ENCODE measurements at places on chromosomes 1 and 21. TPM values are rescaled to one million over a fixed set of nuclear protein-coding genes. Genes with fewer than 3 reads are reported as not detected.

DNA sequence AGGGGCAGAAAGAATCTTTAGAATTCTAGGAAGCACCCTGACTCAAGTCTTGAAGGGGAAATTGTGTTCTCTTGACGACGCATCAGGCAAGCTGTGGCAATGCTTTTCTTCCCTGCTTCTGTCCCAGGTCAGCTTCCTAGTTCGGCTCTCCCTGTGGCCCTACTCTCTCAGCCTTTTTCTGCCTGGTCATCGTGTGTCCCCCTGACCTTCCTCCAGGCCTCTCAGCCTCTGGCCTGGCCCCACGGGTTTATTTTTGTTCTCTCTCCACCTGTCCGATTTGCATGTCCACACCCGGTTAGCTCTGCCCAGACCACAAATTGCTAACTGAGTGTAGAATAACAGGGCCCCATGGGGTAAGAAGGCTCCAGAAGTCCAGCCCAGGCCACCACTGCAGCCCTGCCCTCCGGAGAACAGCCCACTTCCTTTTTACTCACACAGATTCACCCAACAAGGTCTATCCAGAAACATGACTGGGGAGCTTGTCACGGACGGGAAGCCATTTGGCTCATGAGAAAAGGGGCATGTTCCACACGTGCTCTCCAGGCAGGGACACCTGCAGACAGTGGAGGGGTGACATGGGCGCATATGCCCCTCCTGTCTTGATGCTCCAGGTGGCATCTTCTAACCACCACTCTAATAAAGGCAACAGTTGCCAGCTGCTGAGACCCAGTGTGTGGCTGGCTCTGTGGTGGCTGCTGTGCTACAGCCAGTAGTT lies 9.8 kb downstream of the KCNN3 start:
- no peak for DNase-seq

DNA sequence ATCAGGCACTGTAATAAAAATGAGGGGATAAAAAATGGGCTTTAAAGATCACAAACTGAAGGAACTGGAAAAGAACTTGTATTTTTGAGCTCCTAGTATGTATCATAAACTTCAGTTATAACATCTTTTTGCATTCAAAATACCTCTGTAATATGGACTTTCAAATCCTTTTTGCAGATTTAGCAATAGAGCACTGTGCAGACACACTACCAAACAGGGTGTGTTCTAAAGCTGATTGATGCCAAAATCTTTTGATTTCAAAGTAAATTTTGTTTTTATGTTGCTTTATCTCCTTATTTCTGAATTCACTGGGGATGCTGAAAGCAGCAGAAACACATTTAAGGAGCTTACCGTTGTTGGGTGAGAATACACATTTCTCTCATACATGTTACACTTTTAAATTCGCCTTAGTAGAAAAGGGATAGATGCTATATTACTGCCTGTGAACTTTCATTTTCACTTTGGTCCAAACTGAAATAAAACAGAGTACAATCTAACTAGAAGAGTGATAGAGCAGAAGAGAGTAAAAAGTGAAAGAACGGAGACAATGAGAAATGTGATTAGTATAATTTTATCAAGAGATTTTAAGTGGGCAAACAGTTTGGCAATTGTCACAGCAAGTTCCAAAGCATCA lies 1126.6 kb downstream of the BRINP3 start:
- DNase-seq: no peak

LCE2A gene
- not detected for total RNA-seq

GRCh38 chr1:236565530-236565929 lies 38.8 kb downstream of the HEATR1 start:
- no peak for DNase-seq

- DNase-seq: no peak
Measured at GRCh38 chr1:16111771-16112595, 38.5 kb upstream of the FAM131C start.

GRCh38 chr1:202802998-202803932 lies 5.0 kb downstream of the KDM5B start:
- DNase-seq: no peak

- no peak for DNase-seq
Measured at GRCh38 chr21:43290421-43291346, 121.9 kb downstream of the CRYAA start.

- DNase-seq: no peak
Measured at GRCh38 chr1:41583658-41584547, 99.4 kb upstream of the EDN2 start.

DNA sequence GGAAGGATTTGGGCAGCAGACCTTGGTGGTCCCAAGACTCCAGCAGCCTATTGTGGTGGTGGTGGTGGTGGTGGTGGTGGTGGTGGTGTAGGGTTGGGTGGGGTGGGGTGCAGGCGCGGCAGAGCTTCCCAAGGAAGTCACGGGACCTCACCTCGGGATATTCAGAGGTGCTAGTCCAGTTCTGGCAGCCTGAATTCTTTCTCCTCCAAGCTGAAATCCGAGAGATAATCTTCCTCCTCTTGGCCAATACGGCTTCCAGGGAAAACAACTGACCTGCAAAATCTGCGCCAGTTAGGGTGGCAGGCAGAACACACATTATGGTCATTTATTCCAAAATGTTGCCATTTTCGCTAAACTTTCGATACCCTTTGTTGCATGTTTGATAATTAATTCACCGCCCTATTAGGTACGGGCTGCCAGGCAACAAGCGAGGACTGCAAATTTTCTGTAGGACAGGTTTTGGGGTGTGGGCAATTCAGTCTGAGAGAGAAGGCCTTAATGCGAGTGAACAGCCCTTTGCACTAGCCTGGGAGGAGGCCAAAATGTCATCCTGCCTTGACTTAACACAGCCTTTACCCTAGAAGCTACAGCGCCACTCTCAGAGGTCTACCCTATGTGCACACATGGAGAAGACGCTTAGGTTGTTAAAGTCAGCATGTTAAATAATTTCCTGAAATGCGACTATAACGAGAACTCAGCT lies 33.2 kb upstream of the BSDC1 start:
- no peak for DNase-seq

DNA sequence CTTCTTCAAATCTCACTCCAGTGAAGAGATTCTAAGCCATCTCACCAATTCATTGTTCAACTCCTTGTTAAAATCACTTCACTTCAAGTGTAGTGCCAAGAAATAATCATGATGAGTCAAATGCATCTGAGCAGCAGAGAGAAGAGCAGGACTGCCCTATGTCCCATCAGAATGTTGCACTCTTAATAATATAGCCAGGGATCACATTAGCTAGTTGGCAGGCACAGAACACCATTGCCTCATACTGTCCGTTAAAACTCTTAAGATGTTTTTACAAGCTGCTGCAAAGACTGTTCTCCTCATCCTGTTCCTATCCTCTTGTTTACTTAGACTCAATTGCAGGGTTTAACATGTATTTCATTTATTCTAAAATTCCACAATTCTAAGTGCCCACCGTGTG lies 432.9 kb downstream of the PLPP3 start:
- DNase-seq: no peak

FAM78B gene
- 0.31 TPM for total RNA-seq

DNA sequence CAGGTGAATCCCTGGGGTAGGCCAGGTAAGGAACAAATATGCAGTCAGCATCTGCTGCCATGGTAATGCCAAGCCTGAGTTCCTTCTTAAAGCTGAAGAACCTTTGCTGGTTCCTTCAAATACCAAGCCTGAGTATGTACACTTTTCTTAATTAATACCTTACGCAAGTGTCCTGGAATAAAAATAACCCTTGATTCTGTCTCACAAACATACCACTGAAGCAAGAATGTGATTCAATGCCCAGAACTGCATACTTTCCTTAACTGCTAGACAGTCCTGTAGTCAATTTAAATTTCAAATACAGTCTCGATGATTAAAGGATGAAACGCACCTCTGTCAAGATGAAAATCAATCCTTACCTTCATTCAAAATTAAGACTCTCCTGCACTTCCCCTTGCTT lies 634.0 kb upstream of the CHRM3 start:
- no peak for DNase-seq

- no peak for DNase-seq
Measured at GRCh38 chr1:24154215-24154614, 11.3 kb upstream of the IL22RA1 start.

- DNase-seq: no peak
Measured at GRCh38 chr1:209692296-209692695, 12.3 kb upstream of the HSD11B1 start.

FAM72B gene
- 0.35 TPM for total RNA-seq

GRCh38 chr1:181317261-181317930 lies 165.9 kb upstream of the CACNA1E start:
- no peak for DNase-seq

GRCh38 chr1:64527165-64527564 lies 57.2 kb downstream of the CACHD1 start:
- no peak for DNase-seq

GRCh38 chr1:66571789-66572188 lies 37.8 kb downstream of the SGIP1 start:
- no peak for DNase-seq

OR2L5 gene
- not detected for total RNA-seq

DNA sequence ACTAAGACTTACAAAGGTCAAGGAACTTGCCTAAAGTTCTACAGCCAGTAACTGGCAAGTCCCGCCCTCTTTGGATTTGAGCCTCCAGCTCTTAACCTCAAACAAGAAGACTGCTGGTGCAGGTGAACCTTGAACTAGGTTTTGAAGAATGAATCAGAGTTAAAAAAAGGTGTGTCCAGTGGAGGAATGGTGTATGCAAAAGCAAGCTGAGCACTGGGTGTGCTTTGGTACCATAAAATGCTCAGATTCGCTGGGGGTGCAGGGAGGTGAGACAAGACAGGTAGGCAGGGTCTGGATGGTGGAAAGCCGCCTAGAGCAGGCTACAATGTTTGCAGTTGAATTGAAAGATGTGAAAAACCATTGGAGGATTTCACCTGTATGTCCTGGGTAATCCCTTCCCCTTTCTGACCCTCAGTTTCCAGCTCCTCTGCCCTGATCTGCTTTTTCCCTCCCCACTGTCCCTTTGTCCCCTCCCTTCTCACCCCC lies 39.8 kb downstream of the FOXD2 start:
- no peak for DNase-seq

SPATA21 gene
- not detected for total RNA-seq

- DNase-seq: no peak
Measured at GRCh38 chr1:184422490-184423233, 35.8 kb downstream of the C1orf21 start.

- no peak for DNase-seq
Measured at GRCh38 chr1:99768524-99769245, 2.2 kb upstream of the FRRS1 start.

OR2AK2 gene
- 0.37 TPM for total RNA-seq

SCAF4 gene
- 61.3 TPM for total RNA-seq

DNA sequence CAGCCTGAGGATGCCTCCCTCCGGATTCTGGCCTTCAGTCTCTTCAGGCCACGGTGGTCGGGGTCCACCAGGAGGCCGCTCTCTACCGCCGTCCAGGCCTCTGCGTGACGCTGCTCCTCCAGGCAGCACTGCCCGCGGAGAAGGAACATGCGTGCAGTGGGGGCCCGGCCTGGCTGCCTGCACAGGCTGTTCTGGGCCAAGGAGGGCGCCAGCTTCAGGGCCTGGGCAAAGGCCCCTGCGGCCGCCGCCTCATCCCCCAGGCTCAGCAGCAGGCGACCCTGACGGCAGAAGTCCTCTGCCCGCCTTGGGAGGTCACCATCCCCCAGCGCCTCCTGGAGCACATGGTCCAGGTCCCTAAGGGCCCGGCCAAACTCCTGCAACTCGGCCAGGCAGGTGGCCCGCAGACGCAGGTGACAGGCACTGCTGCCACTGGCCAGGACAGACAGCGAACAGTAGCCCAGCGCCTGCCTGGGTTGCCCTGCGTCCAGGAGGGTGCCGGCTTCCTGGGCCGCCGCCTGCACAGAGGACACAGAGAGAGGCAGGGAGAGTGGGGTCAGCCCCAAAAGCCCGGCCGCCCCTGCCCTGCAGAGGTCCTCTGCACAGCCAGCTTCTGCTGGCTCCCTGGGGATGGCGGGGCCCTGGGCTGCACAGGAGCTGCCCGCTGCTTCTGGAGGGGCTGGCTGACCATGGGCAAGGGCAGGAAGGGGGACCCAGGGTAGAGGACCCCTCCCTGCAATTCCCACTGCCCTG lies 8.7 kb upstream of the MMEL1 start:
- no peak for DNase-seq

FCRL4 gene
- not detected for total RNA-seq

DNA sequence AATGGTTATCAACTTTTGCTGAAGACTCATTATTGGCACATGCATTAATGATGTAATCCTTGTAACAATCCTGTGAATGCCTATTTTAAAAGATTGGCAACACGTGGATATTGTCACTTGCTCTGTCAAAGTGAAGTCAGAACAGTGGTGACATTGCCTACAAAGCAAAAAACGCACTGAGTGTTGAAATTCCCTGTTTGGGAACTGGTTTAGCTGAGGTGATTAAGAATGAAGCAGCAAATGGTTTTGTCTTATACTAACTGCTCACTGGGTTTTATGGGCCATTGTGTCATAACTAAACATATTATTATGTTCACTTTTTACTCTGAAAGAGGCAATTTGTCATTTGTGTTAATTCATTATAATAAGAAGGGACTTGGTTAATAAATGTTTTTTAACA lies 11.3 kb downstream of the OR14A16 start:
- no peak for DNase-seq

DNA sequence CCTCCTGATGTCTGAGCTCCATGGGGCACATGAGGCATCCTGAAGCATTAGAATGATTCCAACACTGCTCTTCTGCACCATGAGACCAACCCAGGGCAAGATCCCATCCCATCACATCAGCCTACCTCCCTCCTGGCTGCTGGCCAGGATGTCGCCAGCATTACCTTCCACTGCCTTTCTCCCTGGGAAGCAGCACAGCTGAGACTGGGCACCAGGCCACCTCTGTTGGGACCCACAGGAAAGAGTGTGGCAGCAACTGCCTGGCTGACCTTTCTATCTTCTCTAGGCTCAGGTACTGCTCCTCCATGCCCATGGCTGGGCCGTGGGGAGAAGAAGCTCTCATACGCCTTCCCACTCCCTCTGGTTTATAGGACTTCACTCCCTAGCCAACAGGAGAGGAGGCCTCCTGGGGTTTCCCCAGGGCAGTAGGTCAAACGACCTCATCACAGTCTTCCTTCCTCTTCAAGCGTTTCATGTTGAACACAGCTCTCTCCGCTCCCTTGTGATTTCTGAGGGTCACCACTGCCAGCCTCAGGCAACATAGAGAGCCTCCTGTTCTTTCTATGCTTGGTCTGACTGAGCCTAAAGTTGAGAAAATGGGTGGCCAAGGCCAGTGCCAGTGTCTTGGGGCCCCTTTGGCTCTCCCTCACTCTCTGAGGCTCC lies 11.1 kb upstream of the RASSF5 start:
- no peak for DNase-seq

- no peak for DNase-seq
Measured at GRCh38 chr1:9262096-9262986, 27.8 kb downstream of the H6PD start.

SHISA4 gene
- 0.63 TPM for total RNA-seq

RHCE gene
- total RNA-seq: not detected

DNA sequence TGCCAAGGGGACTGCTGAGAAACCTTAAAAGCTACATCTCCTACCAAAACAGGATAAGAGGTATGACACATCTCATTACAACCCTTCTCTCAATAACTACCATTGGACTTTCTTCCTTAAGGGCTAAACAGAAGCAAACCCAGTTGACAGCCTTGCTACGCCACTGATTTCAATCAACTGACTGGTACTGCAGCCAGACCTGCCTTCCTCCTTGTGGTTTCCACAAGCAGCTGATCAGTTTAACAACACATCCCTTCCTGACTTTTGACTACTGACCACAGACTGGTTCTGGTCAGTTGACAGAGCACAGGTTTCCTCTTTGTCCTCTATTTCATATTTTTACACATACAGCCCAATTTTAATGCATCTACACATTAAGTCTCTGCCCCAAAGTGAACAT lies 108.8 kb downstream of the ADAMTS1 start:
- no peak for DNase-seq

ZSWIM5 gene
- 2.1 TPM for total RNA-seq

- no peak for DNase-seq
Measured at GRCh38 chr1:239805042-239805441, 286.6 kb upstream of the FMN2 start.

- DNase-seq: no peak
Measured at GRCh38 chr1:174534789-174535188, 87.0 kb downstream of the GPR52 start.
